ENCODE measurements at places on chromosomes 6 and 20. TPM values are rescaled to one million over a fixed set of nuclear protein-coding genes. Genes with fewer than 3 reads are reported as not detected.

The PI3 gene
- not detected for polyA plus RNA-seq

The SLC12A5 gene
- not detected for polyA plus RNA-seq

- peaks cover 13% of the 10 kb centered on the region for H3K4me1 ChIP-seq
- DNase-seq: no peak
- H3K36me3 ChIP-seq: peaks cover 3% of the 10 kb centered on the region
- no peak overlapping the region for H3K4me3 ChIP-seq
- H3K27me3 ChIP-seq: no peaks in the 10 kb centered on the region
Measured at GRCh38 chr6:118876814-118877213, 17.1 kb upstream of the ASF1A start.

GRCh38 chr6:38636027-38636426 lies 3.7 kb downstream of the BTBD9 start:
- no peaks in the 10 kb centered on the region for H3K27me3 ChIP-seq
- DNase-seq: no peak

DNA sequence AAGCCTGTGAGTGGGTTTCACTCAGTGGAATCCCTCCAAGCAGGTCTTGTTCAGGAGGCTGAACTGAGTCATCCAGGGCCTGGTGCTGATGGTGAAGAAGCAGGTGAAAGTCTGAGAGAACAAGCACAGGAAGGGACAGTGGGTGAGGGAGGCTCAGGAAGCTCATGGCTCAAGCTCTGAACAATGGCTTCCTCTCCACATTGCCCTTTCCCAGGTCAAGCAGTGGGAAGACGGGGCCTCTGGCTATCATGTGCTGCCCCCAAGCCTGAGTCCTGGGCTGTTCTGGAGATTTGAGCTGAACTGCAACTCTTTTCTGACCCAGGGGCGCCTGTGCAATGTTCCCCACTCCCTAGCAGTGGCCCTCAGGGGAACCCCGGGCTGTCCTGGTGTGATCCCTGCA lies 3.4 kb downstream of the CST9L start:
- H3K27ac ChIP-seq: no peak overlapping the region
- no peaks in the 10 kb centered on the region for H3K27me3 ChIP-seq
- no peak overlapping the region for H3K4me3 ChIP-seq
- DNase-seq: no peak
